ENCODE measurements at places on chromosomes 4 and X.

DNA sequence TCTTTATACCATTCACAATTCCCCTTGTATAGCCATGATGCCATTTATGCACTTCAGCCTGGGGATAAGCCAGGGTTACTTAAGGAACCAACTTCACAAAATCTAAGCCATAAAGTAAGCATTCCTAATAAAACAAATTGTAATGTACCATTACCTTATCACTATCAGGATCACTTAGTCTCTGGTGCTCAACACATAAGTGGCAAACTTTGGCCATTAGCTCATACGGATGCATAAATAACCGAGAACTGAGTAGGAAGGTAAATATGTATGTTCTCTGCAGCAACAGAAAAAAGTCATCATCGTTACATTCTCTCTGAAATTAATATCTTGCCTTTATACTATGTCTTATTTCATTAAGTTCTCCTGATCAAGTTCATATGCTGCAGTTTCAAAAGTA, 14.4 kb downstream of the RASGEF1B start:
- DNase-seq, result no peak
- no peaks in the 10 kb centered on the region for H3K27me3 ChIP-seq
- H3K4me3 ChIP-seq, result no peak overlapping the region
- H3K27ac ChIP-seq, result no peak overlapping the region
- H3K4me1 ChIP-seq, result peaks cover 58% of the 10 kb centered on the region
- peaks cover 10% of the 10 kb centered on the region for H3K36me3 ChIP-seq

GRCh38 chr4:15913631-15913970, 24.9 kb downstream of the FGFBP1 start:
- no peak overlapping the region for H3K4me3 ChIP-seq
- H3K4me1 ChIP-seq, result peaks cover 43% of the 10 kb centered on the region
- no peaks in the 10 kb centered on the region for H3K27me3 ChIP-seq
- peak overlapping the region; percentile 83 for H3K27ac ChIP-seq
- DNase-seq, result no peak

GRCh38 chrX:85140964-85141363, 102.6 kb downstream of the SATL1 start:
- no peak overlapping the region for H3K4me3 ChIP-seq
- no peak overlapping the region for H3K27ac ChIP-seq
- no peak for DNase-seq
- H3K4me1 ChIP-seq, result no peaks in the 10 kb centered on the region

DNA sequence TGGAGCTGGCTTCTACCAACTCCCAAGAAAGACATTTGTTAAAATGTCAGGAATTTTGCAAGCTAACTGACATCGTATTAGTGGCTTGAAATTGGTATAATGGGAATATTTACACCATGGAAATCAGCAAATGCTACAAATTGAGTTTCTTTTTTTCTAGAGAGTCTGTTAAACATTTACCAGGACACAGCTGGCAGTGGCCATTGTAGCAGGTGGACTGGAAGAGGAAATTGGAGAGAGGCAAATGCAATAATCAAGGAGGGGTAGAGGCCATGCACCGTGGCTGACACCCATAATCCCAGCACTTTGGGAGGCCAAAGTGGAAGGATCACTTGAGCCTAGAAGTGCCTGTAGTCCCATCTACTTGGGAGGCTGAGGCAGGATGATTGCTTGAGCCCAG, 32.9 kb upstream of the TSR2 start:
- no peaks in the 10 kb centered on the region for H3K36me3 ChIP-seq
- H3K4me3 ChIP-seq, result no peak overlapping the region

DNA sequence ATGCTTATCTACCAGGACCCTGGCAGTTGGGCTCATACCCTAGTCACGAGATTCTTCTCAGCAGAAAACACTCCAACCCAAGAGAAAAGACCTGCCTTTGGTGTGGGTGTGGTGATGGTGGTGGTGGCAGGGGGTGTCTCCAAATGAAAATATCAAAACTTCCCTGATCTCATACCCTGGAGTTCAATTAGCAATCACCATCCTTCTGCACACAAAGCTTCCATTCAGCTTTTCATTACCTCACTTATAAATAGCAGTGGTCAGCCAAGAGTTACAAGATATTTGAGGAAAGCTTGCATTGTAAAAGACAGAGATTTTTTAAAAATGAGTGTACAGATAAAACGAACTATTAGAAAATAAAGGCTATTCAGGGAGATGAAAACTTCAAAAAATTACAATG, 580.8 kb upstream of the MAGEB2 start:
- H3K27ac ChIP-seq, result no peak overlapping the region
- H3K36me3 ChIP-seq, result no peaks in the 10 kb centered on the region
- no peak for DNase-seq
- H3K4me3 ChIP-seq, result no peak overlapping the region

GRCh38 chr4:145497199-145498149, 15.8 kb downstream of the SMAD1 start:
- no peak for DNase-seq
- peaks cover 8% of the 10 kb centered on the region for H3K36me3 ChIP-seq
- H3K4me3 ChIP-seq, result no peak overlapping the region
- no peaks in the 10 kb centered on the region for H3K27me3 ChIP-seq

DNA sequence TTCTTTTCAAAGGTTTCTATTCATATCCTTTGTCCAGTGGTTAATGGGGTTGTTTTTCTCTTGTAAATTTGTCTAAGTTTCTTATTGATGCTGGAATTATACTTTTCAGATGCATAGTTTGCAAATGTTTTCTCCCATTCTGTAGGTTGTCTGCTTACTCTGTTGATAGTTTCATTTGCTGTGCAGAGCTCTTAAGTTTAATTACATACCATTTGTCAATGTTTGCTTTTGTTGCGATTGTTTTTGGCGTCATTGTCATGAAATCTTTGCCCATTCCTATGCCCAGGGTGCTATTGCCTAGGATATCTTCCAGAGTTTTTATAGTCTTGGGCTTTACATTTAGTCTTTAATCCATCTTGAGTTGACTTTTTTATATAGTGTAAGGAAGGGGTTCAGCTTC, 21.2 kb upstream of the UGT8 start:
- H3K4me3 ChIP-seq, result no peak overlapping the region
- no peak overlapping the region for H3K27ac ChIP-seq
- no peaks in the 10 kb centered on the region for H3K4me1 ChIP-seq

GRCh38 chrX:74119016-74119910, 184.7 kb upstream of the ZCCHC13 start:
- H3K4me3 ChIP-seq, result no peak overlapping the region
- H3K27ac ChIP-seq, result no peak overlapping the region
- no peak for DNase-seq
- no peaks in the 10 kb centered on the region for H3K4me1 ChIP-seq
- H3K27me3 ChIP-seq, result no peaks in the 10 kb centered on the region

GRCh38 chr4:184826691-184827270, 1.0 kb upstream of the ACSL1 start:
- H3K36me3 ChIP-seq, result no peaks in the 10 kb centered on the region
- no peak for DNase-seq
- H3K4me1 ChIP-seq, result peaks cover 15% of the 10 kb centered on the region
- H3K4me3 ChIP-seq, result peak overlapping the region; percentile 82
- H3K27ac ChIP-seq, result no peak overlapping the region
- H3K27me3 ChIP-seq, result peaks cover 73% of the 10 kb centered on the region

- H3K4me3 ChIP-seq, result no peak overlapping the region
- H3K27me3 ChIP-seq, result peaks cover 13% of the 10 kb centered on the region
- peaks cover 5% of the 10 kb centered on the region for H3K36me3 ChIP-seq
These were observed 94.3 kb upstream of the PGRMC2 start for GRCh38 chr4:128381748-128382559.

DNA sequence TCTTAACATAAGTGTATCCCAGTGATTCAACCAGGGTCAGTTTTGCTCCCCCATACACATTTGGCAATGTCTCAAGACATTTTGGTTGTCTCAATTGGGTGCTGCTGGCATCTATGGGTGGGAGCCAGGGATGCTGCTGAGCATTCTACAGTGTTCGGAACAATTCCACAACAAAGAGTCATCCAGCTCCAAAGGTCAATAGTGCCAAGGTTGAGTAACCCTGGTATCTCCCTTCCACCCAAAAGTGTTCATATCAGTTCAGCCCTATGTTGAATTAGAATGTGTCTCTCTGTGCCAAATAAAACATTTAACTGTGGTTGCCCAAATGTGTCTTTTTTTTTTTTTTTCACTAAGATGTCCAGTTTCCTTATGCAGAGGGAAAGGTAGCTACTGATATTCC, 129.4 kb upstream of the RAI2 start:
- peaks cover 1% of the 10 kb centered on the region for H3K36me3 ChIP-seq
- no peaks in the 10 kb centered on the region for H3K27me3 ChIP-seq
- no peak for DNase-seq
- H3K4me1 ChIP-seq, result peaks cover 7% of the 10 kb centered on the region

DNA sequence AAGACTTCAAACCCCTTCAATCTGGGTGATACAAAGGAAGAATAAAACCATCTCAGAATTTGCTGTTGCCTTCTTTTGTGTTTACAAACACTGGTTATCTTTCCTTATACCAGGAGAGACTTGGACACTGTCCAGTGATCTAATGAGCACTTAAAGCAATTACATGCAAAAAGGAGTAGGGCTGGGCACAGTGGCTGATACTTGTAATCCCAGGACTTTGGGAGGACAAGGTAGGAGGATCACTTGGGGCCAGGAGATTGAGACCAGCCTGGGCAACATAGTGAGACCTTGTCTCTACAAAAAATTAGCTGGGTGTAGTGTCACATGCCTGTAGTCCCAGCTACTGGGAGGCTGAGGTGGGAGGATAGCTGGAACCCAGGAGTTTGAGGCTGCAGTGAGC, 95.7 kb upstream of the DRD5 start:
- no peaks in the 10 kb centered on the region for H3K36me3 ChIP-seq
- H3K4me3 ChIP-seq, result no peak overlapping the region
- H3K27ac ChIP-seq, result no peak overlapping the region
- no peak for DNase-seq

GRCh38 chr4:72112514-72113156, 80.8 kb downstream of the NPFFR2 start:
- no peak for DNase-seq
- no peaks in the 10 kb centered on the region for H3K36me3 ChIP-seq
- no peak overlapping the region for H3K4me3 ChIP-seq
- H3K27me3 ChIP-seq, result no peaks in the 10 kb centered on the region
- H3K4me1 ChIP-seq, result no peaks in the 10 kb centered on the region

DNA sequence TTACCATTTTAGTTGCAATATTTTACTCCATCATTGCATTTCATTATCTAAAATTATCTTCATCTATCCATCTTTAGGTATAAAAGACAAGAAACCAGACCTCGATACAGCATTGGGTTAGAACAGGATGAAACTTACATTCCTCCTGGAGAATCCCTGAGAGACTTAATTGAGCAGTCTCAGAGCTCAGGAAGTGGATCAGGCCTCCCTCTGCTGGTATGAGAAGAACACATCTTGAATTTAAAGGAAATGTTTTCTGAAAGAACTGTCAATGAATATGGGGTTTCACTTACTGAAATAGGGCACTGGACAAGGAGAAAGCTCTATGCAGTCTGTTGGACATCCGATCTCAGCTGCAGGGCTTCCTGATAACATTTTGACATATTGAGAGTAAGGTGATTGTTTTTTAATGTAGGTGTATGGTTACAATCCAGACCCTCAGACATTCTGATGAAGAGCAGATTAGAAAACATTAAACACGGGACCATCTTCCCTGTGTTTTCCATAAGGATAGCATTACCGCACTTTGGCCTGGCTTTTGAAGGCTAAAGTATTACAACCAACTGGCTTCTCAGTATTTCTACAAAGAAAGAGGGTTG, 367.2 kb downstream of the BMPR1B start:
- H3K27ac ChIP-seq, result no peak overlapping the region
- no peaks in the 10 kb centered on the region for H3K36me3 ChIP-seq
- no peaks in the 10 kb centered on the region for H3K27me3 ChIP-seq

GRCh38 chrX:2463973-2464676, 36.7 kb downstream of the DHRSX start:
- H3K27ac ChIP-seq, result no peak overlapping the region
- no peaks in the 10 kb centered on the region for H3K27me3 ChIP-seq
- H3K36me3 ChIP-seq, result peaks cover 4% of the 10 kb centered on the region
- H3K4me1 ChIP-seq, result peaks cover 12% of the 10 kb centered on the region

DNA sequence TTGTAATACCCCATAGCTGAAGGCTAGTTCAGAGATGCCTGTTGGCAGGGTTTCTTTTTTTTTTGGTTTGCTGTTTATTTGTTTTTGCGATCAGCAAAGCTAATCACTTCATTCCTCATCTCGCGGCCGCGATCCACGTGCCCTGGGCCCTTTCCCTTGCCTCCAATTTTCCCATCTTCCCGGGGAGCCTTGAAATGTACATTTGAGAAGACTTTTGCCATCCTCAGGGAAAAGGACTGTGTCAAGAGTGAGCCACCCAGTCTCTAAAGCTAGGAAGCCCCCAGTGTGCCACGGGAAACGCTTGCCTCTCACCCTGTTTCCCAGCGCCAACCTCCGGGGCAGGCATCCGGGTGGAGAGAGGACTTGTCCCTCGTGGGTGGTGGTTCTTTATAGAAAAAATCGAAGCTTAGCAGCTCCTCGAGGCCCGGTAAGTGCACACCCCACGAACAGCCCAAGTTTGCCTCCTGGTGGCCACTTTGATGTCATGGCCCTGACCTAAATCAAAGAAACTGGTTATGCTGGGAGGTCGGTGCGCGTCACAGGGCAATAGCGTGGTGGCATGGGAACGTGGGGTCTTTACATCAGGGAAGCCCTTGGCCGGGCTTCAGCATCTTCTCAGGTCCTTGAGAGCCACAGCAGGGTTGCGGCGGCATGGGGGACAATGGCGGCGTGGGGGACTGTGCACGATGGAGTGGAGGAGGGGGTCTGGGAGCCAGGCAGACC, 42.0 kb downstream of the MAP7D3 start:
- no peaks in the 10 kb centered on the region for H3K27me3 ChIP-seq
- no peak overlapping the region for H3K4me3 ChIP-seq
- H3K27ac ChIP-seq, result no peak overlapping the region
- peaks cover 6% of the 10 kb centered on the region for H3K36me3 ChIP-seq
- no peak for DNase-seq
- H3K4me1 ChIP-seq, result no peaks in the 10 kb centered on the region

GRCh38 chr4:41656572-41657520, 91.7 kb downstream of the PHOX2B start:
- H3K27ac ChIP-seq, result no peak overlapping the region
- H3K27me3 ChIP-seq, result no peaks in the 10 kb centered on the region
- DNase-seq, result no peak

GRCh38 chr4:2848449-2848848, 4.8 kb downstream of the ADD1 start:
- DNase-seq, result no peak
- H3K4me3 ChIP-seq, result no peak overlapping the region
- H3K27ac ChIP-seq, result no peak overlapping the region
- H3K36me3 ChIP-seq, result no peaks in the 10 kb centered on the region
- H3K4me1 ChIP-seq, result peaks cover 42% of the 10 kb centered on the region

DNA sequence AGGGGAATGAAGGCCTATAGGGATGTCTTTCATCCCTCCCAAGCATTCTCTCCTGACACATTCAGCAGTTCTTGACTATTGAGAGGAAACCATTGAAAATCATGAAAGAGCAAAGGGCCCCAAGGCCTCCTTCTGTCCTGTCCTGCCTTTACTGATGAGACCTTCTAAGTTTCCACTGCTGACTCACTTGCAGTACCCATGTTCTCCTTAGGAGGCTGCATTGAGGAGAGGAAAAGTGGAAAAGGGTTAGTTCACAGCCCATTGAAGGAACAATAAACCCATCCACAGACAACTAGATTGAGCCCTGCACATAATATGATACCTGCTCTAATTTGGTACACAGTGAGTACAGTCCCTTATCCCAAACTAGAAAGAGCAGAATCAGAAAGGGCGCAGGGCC, 115.1 kb upstream of the PNPLA4 start:
- DNase-seq, result no peak
- no peak overlapping the region for H3K4me3 ChIP-seq
- peaks cover 2% of the 10 kb centered on the region for H3K4me1 ChIP-seq
- peaks cover 5% of the 10 kb centered on the region for H3K27me3 ChIP-seq

GRCh38 chrX:46179748-46180147, 365.5 kb downstream of the ZNF674 start:
- no peak overlapping the region for H3K4me3 ChIP-seq
- H3K36me3 ChIP-seq, result no peaks in the 10 kb centered on the region
- no peaks in the 10 kb centered on the region for H3K27me3 ChIP-seq
- peaks cover 17% of the 10 kb centered on the region for H3K4me1 ChIP-seq
- DNase-seq, result no peak
- H3K27ac ChIP-seq, result peak overlapping the region; percentile 21

Data from mesothelial cell of epicardium (in vitro differentiated cells).